ENCODE measurements at places on chromosomes 12 and 14.

- no peak for DNase-seq
Observed at GRCh38 chr12:5770727-5771126, 174.3 kb downstream of the ANO2 start.

DNA sequence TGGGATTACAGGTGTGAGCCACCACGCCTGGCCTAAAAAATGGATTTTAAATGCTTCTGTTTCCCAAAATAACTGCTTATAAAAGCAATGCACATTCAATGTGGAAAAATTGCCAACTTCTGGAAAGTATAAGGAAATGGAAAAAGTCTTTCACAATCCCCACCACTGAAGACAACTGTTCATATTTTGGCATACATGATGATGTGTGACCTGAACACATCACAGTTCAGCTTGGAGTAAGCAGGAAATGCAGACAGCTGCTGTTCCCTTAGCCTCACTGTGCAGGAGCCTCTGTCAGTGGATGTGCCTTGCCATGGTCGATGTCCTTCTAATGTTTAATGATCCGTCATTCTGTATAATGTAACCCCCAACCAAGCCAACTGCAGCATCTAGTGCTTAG, 5.2 kb downstream of the MTERF2 start:
- DNase-seq = peak; percentile 53

DNA sequence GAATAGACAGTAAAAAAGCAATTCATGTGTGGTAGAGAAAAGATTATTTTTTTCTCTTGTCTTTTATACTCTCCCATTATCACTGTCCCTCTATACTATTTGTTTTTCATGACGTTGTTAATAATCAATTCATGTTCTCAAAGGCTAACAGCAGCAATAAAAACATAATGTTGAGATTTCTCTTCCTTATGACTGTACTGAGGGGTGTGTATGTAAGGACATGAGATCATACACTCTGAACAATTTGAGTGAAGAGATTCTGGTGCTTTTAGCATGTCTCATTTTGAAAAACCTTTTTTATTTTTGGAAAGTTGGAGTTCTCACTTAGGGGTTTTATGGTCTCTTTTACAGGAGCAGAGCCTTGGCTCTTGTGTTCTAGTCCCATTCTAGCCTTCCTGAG, 3.8 kb upstream of the TSPAN8 start:
- DNase-seq = no peak

GRCh38 chr12:131140697-131141096, 187.0 kb downstream of the ADGRD1 start:
- no peak for DNase-seq

GRCh38 chr14:52044791-52045522, 23.9 kb downstream of the NID2 start:
- no peak for DNase-seq

- DNase-seq = no peak
Observed at GRCh38 chr14:96486705-96487104, 15.5 kb upstream of the PAPOLA start.

- DNase-seq = no peak
Observed at GRCh38 chr12:48263617-48264016, 60.5 kb upstream of the OR10AD1 start.

Measured in muscle of back (tissue), 13 donors.